ENCODE measurements at places on chromosomes 7 and 10.

DNA sequence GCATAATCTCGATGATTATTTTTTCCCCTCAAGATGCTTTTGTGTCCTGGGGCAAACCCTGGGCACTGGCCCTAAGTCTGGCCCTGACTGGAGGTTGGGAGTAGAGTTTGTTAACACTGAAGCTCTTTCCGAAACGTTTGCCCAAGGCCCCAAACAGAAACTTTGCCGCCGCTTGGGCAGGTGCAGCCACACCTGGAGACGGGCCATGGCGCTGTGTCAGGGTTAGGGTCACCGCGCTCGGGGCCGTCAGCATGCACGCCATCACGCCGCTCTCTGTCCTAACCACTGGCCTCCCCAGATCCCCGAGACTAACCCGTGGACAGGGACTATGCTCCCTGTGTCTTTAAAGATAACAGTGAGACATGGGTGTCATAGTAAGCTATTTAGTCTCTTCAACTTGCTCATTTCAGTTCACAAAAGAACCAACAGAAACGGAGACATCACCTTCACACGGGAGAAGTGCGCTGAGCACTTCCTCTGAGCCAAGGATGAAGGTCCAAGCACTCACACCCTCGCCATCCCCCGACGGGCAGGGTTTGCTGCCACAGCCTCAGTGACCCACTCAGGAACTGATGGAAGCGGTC, 85.3 kb upstream of the DIP2C start:
- DNase-seq, result no peak

DNA sequence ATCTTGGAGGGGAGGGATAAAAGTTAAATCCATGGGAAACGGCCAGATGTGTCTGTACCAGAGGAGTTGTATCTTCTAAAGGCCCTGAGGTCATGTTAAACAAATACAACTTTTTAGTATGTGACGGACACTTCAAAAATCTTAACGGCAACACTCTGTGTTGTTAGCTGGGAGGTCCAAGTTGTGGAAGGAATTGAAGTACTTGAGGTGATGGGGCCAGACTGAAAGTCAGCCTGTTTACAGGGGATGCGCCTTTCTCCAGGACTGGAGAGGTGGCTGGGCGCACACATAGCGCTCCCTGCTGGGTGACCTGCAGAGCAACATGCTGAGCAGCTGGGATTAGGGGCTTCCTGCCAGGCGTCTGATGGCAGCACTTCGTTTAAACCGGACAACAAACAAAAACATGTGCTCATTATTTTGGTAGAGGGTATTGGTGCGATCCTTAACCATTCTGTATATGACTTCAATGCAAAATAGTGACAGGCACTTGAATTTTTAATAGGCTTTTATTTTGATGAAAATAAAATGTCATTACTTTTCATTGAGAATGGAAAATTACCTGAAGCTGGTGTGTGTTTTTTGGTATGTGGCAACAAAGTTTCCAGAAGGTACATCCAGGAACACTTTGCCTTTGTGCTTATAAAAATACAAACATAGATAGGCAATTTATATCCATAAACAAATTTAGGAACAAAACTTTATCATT, 198.2 kb downstream of the MLLT10 start:
- peak; percentile 32 for DNase-seq

DNA sequence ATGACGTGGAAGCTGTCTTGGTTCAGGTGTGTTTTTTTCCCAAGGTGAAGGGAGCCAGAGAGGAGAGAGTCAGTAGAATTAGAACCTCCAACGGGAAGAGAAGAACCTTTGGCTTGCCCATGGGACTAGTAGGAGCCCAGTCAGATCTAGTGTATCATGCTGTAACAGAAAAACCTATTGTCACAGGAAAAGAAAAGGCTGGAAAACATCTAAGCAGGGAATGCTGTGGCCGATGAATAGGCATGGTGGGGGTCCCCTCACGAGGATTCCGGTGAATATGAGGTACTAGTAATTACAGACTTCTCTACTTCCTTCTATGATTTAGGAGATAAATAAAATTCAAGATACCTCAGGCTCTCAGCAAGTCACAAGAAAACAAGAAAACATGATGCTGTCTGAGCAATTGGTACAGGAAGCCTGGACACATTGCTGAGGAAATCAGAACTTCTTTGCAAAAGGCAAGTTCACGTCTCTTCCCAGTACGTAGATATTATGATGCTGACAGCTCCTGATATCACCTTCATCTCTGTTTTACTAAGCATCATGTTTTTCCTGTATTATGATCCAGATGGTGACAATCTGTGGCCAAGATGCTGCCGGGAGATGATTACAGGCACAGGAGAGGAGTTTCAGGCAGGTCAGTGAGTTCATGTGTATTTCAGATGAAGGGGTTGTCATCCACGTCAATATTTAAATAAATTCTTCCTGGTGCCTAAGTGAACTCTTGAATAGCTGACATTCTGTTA, 54.3 kb upstream of the NPY start:
- no peak for DNase-seq

GRCh38 chr10:123642697-123643096, 23.5 kb upstream of the GPR26 start:
- DNase-seq, result no peak

DNA sequence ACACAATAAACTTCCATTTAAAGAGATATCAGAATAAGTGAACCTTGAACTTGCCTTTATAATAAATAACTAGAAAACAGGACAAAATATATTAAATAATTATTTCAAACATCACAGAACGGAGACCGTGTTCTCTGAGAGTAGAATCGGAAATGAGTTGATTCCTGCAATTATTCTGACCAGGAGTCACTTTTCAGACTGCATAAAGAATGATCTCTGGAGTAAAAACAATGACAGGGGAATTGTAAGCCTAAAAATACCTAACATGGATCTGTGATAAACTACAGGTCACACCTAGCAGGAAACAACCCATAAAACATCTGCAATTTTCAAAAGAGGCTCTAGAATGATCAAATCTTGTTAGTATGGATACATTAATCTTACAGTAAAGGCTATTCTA, 577.5 kb upstream of the SORCS1 start:
- no peak for DNase-seq

DNA sequence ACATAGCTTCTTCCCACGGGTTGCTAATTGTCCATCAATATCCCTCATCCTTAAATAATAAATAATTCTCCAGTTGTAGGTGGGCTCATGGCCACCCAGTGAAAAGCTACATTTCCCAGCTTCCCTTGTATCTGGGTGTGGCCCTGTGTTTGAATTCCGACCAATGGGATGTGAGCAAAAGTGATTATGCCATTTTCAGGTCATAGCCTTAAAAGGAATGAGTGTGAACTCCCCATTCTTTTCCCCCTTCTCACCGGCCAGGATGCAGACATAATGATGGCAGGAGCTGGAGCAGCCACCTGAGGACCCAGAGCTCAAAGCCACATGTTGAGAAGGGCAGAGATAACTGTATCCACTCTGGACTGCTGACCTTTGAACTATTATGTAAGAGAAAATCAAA, 30.3 kb upstream of the CALU start:
- no peak for DNase-seq

- DNase-seq, result no peak
Measured at GRCh38 chr7:35285799-35286198, 31.9 kb upstream of the TBX20 start.

DNA sequence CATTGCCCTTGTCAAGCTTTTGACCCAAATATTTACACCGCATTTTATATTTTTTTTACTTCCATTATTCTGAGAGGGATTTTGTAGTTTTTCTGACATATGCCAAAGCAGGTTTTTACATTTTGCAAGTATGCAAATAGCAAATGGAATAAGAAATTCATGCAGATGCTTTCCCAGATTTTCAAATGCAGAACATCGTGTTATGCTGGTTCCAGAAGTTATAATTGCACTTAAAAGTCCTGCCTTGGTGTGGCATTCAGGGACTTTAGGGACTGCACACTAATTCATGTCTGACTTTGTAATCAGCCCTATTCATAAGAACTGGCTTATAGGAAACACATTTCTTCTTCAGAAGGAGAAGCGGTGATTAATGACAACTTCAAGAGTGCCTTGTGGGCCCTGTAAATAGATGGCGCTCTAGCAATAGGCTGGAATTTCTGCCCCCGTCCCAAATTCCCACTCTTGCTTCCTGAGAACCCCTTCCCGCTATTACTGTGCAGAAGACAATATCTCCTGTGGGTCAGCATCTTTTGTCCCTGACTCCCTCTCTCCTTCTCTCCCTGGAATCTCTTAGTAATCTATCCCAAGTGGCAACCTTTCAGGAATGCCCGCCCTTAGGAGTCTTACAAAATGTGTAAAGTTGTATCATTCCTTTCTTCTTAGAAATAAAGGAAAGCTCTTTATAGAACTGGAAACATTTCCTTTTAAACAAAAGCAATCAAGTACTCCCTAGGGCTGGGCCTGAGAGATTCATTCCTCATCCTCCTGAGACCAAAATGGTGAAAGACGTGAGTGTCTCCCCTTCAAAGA, 264.0 kb downstream of the INHBA start:
- no peak for DNase-seq

DNA sequence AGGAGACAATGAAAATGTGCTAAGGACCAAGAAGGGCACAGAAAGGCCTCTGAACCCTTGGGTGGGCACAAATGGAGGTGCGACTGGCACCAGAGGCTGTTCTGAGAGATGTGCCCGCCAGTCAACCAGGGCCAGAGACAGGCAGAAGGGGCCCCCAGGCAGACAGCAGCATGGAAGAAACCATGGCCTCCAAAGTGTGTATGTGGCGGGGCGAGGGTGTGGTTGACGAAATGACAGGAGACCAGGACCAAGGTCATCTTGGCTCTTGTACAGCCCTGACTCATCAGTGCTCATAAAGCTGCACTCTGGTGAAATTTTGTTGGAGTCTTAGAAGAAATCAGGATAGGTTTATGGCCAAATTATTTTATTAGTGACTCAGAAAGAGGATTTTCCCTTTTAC, 4.0 kb upstream of the MRPS24 start:
- DNase-seq, result no peak

- DNase-seq, result no peak
Measured at GRCh38 chr7:12630513-12630819, 57.0 kb upstream of the ARL4A start.

DNA sequence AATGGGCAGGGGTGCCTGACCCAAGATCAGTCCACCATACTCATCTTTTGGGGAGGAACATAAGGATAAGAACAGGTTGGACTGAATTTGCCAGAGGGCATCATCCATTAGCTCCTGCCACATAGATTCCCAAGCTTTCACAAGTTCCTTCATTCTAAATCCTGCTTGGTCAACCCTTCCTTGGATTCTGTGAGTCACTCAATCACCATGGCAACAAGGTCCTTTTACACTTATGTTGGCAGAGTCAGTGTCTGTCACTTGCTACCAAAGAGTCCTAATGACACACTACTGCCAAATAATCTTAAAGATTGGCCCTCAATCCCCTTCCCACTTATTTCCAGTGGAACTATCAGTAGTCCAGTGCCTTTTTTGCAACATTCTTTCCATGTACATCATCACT, 5.0 kb upstream of the LGI1 start:
- DNase-seq, result no peak

DNA sequence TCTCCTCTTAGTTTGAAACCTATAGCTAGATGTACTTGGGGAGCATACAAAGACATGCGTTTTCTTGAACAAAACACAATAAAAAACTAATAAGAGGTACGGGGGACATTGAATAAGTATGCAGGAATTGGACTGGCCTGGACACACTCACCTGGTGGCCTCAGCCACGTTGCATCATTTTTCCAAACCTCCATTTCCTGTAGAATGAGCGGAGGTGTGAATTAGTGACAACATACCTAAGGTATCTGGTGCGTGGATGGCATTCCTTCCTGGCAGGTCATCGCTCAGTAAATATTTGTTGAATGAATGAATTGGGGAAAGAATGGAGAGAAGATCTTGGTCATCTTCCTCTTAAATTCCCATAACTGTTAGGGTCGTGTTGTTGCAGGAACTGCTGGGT, 103.2 kb upstream of the CTBP2 start:
- DNase-seq, result no peak

DNA sequence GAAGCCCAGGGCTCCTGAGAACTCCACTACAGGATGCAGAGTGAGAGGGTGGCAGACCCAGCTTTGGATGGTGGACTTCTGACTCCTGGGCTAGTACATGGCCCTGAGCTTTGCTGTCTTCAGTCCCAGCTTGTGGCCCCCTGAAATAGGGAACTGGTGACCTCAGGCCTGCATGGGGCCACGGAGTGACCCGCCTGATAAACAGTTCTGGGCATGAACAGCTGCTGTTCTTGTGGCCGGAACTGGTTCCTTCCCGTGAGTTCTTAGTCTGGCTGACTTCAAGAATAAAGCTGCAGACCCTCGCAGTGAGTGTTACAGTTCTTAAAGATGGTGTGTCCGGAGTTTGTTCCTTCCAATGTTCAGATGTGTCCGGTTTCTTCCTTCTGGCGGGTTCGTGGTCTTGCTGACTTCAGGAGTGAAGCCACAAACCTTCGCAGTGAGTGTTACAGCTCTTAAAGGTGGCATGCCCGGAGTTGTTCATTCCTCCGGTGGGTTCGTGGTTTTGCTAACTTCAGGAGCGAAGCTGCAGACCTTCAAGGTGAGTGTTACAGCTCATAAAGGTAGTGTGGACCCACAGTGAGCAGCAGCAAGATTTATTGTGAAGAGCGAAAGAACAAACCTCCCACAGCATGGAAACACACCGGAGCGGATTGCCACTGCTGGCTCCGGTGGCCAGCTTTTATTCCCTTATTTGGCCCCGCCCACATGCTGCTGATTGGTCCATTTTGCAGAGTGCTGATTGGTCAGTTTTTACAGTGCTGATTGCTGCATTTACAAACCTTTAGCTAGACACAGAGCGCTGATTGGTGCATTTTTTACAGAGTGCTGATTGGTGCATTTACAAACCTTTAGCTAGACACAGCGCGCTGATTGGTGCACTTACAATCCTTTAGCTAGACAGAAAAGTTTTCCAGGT, 268.0 kb downstream of the ZEB1 start:
- no peak for DNase-seq

DNA sequence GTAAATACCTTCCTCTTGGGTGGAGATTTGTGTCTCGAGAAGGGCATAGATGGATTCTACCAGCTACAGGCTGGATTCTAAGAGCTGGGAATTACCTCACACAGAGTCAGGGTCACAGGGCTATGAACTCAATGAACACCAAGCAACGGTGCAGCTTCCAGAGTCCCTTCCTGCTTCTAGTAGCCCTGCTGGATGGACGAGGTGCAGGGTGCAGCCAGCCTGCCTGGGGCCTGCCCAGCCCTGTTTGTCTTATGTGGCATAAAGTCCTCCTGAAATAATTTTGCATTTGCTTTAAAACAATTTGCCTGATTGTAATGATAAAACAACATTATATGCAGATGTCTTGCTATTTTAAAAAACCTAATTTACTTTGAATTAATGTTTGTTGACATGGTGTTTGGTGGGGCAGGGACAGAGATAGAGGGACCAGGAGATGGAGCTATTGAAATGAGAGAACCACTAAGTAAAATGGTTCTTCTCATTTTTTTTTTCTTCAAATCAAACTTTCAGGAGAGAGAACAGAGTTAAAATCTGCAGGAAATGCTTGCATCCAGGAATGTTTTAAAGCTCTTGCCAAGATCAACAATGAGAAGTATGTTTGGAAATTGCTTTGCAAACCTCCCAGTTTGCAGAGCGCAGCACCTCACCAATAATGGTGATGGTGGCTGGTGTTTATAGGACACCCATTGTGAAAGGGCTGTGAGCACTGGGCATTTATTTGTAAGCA, 305.4 kb upstream of the PODXL start:
- no peak for DNase-seq

Data from CD4-positive, alpha-beta T cell treated with Interleukin-21 for 1 hour (primary cell).